Immature natural killer cell (primary cell): ENCODE measurements at places on chromosomes 4 and X. TPM values are rescaled to one million over a fixed set of nuclear protein-coding genes. Genes with fewer than 3 reads are reported as not detected.

DNA sequence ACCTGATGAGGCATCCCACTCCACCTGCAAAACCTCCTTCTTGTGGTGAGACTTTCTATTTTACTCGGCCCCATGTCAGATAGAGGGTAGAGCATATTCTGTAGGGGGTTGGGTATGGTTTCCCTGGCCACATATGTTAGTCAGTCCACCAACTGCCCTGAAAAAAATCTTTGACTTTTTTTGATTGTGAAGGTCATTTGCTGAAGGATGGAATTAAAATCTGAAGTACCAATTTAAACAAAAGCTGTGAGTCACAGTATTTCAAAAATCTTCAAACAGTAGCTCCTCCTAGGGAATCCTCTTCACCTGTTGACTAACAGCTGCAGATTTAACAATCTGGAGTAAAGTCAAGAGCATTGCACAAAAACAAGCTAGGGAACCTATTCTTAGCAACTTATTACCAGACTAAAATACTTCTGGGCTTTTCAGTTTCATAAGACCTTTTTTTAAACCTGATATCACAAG is 8.0 kb upstream of the CCDC110 start:
- H3K4me1 ChIP-seq, result no peaks in the 10 kb centered on the region
- H3K27ac ChIP-seq, result no peak overlapping the region
- DNase-seq, result no peak
- H3K4me3 ChIP-seq, result no peak overlapping the region
- H3K36me3 ChIP-seq, result no peaks in the 10 kb centered on the region

DNA sequence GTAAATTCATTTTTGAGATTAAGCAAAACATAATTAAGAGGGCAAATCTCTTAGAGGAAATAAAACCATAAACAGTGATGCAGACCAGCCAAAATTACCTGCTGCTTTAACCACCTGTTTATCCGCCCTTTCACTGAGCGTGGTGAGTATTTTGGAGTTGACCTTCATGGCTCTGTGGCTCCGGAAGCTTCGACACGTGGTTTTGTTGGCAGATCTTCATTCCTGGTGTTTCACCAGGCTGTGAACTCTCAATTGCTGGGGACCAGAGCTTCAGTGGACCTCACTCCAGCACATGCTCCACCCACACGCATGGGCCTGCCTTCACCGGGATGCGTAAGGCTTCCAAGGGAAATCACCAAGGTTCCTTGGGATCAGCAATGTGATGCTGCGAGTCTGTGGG is 83.8 kb downstream of the FHDC1 start:
- no peak overlapping the region for H3K27ac ChIP-seq
- no peak for DNase-seq
- no peaks in the 10 kb centered on the region for H3K4me1 ChIP-seq
- H3K27me3 ChIP-seq, result peaks cover 14% of the 10 kb centered on the region
- H3K4me3 ChIP-seq, result no peak overlapping the region
- no peaks in the 10 kb centered on the region for H3K36me3 ChIP-seq

DNA sequence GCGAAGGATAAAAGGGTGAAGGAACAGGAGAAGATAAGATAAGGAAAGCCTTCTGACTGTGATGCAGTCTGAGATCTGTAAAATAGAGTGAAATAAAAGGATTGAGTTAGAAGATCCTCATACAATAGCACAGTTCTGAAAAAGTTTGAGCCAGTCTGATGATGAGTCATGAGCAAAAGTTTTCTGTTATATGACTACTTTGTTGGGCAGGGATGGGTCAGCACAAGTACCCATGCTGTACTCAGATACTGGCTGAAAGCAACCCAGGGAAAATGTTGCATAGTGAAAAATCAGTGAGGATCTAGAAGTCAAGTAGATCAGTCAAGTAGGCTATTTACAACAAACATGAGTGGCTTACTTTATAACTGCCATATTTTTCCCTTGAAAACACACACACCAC is 253.5 kb downstream of the PCDH10 start:
- H3K36me3 ChIP-seq, result peaks cover 5% of the 10 kb centered on the region
- no peaks in the 10 kb centered on the region for H3K27me3 ChIP-seq
- H3K4me3 ChIP-seq, result no peak overlapping the region
- H3K27ac ChIP-seq, result no peak overlapping the region
- no peak for DNase-seq

DNA sequence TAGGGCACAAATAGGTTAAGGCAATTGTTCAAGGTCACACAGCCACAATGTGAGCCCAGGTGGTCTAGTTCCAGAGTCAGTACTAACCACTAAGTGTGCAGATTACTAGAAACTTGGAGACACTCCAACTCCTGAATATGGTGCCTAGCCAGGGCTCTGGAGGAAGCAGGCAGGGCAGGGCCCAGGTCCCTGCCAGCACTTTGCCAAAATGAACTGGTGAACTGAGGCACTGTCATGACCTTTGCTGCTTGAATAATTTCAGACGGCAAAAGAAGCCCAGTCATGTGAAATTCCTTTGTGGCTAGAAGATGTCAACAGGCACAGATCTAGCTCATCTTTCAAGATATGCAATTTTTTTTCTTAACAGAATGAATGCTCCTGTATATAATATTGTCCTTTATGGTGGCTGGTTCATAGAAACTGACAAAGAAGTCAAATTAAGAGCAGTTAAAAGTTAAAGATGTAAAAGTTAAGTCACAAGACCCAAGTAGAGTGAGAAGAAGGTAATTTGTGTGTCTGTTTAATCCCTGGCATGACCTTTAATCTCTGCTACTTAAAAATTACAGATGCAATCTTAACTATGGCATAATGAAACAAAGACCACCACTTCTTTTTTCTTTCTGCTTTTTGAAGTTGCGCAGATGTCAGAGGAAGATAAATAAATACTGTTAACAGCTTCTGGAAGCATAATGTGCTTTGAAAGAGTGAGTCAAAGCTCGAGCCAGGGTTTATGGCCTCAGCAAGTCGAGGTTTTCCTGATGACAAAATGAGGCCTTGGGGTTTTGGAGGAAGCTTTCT is 54.1 kb downstream of the SHROOM3 start:
- H3K36me3 ChIP-seq, result no peaks in the 10 kb centered on the region
- no peak overlapping the region for H3K27ac ChIP-seq
- H3K27me3 ChIP-seq, result peaks cover 4% of the 10 kb centered on the region
- no peak overlapping the region for H3K4me3 ChIP-seq
- no peak for DNase-seq

DNA sequence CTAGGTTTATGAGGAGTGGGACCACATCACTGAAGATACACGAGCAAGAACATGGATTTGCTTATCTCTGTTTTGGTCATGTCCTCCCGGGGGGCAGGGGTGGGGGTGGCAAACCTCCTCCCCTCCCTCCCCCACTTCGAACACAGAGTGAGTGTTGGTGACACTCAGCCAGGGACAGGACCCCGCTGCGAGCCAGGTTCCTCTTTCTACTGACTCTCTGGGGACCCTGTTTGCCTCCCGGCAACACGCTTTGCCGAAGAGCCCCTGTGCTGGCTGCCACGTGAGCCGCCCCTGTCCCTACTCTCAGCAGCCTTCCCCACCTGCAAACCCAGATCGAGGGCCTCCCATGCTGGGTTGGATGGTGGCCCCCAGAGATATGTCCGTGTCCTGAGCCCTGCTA is 34.7 kb downstream of the P2RY8 start:
- DNase-seq, result no peak
- peaks cover 39% of the 10 kb centered on the region for H3K4me1 ChIP-seq
- H3K27ac ChIP-seq, result peak overlapping the region; percentile 93
- peaks cover 10% of the 10 kb centered on the region for H3K27me3 ChIP-seq
- H3K36me3 ChIP-seq, result peaks cover 22% of the 10 kb centered on the region

DNA sequence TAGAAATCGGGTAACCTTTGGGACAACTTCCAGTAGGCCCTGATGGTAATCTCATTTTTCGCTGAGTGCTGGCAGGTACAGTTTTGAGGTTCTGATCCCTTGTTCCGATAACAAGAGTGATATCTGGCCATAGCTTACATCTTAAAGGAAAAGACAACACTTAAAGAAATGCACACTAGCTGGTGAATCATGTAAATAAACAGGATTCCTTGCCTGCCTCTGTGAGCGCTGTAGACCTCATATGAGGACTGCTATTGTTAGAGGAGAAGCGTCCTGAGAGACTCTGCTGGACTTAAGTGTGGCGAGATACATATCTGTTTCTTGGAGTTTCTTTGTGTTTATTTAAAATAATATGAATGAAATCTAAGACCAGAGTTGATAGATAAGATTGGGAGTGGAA is 149.3 kb upstream of the SLC4A4 start:
- peak overlapping the region; percentile 43 for H3K27ac ChIP-seq
- H3K4me1 ChIP-seq, result peaks cover 41% of the 10 kb centered on the region
- H3K4me3 ChIP-seq, result peak overlapping the region; percentile 2
- no peak for DNase-seq
- peaks cover 2% of the 10 kb centered on the region for H3K27me3 ChIP-seq

- peaks cover 7% of the 10 kb centered on the region for H3K36me3 ChIP-seq
- H3K4me1 ChIP-seq, result peaks cover 50% of the 10 kb centered on the region
- peak overlapping the region; percentile 98 for H3K27ac ChIP-seq
- peaks cover 14% of the 10 kb centered on the region for H3K27me3 ChIP-seq
- peak overlapping the region; percentile 98 for H3K4me3 ChIP-seq
- no peak for DNase-seq
These were observed 760 bp downstream of the TMEM165 start for GRCh38 chr4:55396308-55397125.

DNA sequence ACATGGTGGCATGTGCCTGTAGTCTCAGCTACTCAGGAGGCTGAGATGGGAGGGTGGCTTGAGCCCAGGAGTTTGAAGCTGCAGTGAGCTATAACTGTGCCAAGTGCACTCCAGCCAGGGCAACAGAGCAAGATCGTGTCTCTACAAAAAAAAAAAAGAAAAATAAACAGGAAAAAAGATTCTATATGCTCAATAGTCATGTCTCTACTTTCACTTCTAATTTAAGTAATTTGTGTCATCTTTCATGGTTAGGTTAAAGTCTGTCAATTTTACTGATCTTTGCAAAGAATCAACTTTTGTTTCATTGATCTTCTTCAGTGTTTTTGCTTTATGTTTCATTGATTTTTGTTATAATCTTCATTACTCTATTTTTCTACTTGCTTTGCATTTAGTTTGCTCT is 106.2 kb upstream of the MAB21L2 start:
- no peak overlapping the region for H3K27ac ChIP-seq
- H3K4me3 ChIP-seq, result no peak overlapping the region
- H3K36me3 ChIP-seq, result peaks cover 35% of the 10 kb centered on the region

DNA sequence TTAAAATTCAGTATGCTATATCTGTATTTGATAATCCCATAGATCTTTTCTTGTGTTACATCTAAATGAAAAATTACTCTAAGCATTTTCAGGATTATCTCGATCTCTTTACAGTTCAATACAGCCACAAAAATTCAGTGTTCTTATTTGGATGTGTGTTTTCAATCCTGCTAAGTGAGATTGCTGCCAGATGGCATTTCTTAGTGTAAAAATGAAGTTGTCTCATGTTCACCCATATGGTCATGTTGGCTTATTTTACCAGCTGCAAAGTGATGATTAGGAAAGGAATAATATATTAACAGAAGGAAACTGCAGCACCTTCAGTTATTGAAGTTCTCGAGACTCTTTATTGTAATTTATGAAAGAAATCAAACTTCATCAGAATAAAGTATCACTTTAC is 12.1 kb upstream of the FAM47A start:
- no peaks in the 10 kb centered on the region for H3K36me3 ChIP-seq
- DNase-seq, result no peak
- no peaks in the 10 kb centered on the region for H3K4me1 ChIP-seq
- no peaks in the 10 kb centered on the region for H3K27me3 ChIP-seq
- H3K4me3 ChIP-seq, result no peak overlapping the region

GRCh38 chr4:128450326-128451120 is 162.9 kb upstream of the PGRMC2 start:
- no peaks in the 10 kb centered on the region for H3K36me3 ChIP-seq
- H3K4me1 ChIP-seq, result peaks cover 4% of the 10 kb centered on the region
- peaks cover 5% of the 10 kb centered on the region for H3K27me3 ChIP-seq
- no peak overlapping the region for H3K27ac ChIP-seq

- DNase-seq, result no peak
- H3K4me1 ChIP-seq, result no peaks in the 10 kb centered on the region
- H3K36me3 ChIP-seq, result peaks cover 50% of the 10 kb centered on the region
- H3K27me3 ChIP-seq, result no peaks in the 10 kb centered on the region
- no peak overlapping the region for H3K27ac ChIP-seq
These were observed 22.6 kb downstream of the NAP1L5 start for GRCh38 chr4:88674979-88675378.

The SYP gene
- 0.43 TPM for polyA plus RNA-seq

The TEC gene
- polyA plus RNA-seq, result 2.2 TPM

The TMPRSS11B gene
- not detected for polyA plus RNA-seq

The HSFX4 gene
- polyA plus RNA-seq, result not detected

The MAGEA2 gene
- polyA plus RNA-seq, result not detected

The PPP3CA gene
- 9.4 TPM for polyA plus RNA-seq

The IQCM gene
- polyA plus RNA-seq, result not detected
